ENCODE measurements at places on chromosomes 6 and 20.
A peak's percentile ranks its signal among the peaks of the same experiment; 100 is the strongest.

DNA sequence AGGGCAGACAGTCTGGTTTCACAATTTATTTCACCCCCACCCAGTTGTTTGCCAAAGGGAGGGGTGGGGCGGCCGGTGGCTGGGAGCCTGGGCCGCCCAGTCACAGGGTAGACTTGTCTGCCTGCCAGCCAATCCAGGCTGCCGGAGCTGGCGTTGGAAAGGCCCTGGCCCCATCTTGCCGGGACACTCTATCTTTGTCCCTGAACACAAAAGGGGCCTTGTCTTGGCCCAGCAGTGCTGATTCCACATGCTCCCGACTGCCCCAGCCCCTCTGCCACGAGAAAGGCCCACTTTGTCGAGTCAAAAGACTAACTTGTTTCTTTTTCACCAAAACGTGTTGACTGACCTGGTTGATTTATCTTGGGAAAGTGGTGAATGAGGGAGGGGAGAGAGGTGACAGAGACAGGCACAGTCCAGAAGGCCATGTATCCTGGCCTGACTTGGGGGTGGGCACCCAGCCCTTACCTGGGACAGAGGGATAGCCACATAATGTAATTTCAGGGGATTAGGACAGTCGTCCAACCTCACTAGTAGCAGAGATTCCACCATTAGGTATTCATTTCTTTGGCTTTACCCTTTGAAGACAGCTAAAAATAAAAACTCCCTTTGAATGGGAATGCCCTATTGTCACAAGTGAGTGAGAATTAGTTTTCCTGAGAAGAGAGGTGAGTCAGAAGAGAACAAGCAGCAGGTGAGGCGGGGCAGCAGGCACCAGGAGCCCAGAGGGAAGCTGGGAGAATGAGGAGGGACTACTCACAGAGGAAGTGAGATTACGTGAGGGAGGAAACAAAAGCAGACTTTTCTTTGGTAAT lies 67.0 kb upstream of the SIRPA start:
- no peak for DNase-seq

DNA sequence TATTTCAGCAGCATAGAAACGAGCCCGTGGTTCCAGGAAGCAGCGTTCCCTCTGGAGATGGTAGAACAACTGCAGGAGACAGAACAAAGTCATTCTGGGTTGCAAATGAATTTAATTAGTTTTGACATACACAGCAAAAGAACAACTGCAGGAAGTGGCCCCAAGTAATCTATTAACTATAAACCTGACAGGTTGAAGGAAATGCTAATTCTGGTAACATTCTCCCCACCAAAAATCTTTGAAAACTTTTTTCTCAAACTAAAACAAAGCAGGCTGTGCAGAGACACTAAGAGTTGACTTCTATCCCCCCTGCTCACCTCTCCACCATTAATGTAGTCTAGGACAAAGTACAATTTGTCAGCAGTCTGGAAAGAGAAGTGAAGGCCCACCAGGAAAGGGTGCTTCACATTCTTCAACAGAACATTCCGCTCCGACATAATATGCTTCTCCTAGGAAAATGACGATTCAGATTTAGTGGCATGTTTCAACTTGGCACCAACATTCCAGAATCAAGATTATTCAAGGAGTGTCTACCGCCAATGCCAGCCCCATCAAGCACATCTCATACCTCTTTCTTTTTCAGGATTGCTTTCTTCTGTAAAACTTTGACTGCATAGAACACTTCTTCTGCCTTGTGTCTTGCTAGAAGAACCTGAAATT lies 120.4 kb upstream of the SLC2A12 start:
- no peak for DNase-seq

- no peak for DNase-seq
These were observed 135.5 kb upstream of the TNFAIP3 start for GRCh38 chr6:137731600-137731959.

- peak; percentile 29 for DNase-seq
These were observed 8.6 kb downstream of the NKX2-2 start for GRCh38 chr20:21505161-21505809.

GRCh38 chr20:49349694-49350252 lies 71.9 kb upstream of the ZNFX1 start:
- no peak for DNase-seq

GRCh38 chr6:2688401-2689064 lies 62.2 kb downstream of the MYLK4 start:
- peak; percentile 92 for DNase-seq

DNA sequence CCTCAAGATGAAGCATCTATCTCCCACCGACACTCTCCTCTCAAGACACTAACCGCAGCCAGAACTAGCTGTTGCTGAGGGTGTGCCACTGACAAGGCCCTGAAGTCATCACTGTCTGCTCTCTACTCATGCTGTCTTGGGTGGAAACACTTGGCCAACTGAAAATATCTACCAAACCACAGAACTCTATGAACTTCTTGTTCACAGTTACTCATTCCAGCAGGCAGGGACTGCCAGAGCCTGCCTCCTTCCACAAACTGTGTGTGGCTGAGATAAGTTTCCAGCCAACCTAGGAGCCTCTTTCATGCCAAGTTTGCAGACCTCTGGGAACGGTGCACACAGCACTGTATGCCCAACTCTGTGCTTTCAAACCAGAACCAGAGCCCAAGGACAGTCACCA lies 45.5 kb upstream of the NXT1 start:
- DNase-seq: peak; percentile 74

Measured in brain microvascular endothelial cell (primary cell).